NCI-H460 (cell line): ENCODE measurements at places on chromosomes 7 and 10. TPM values are rescaled to one million over a fixed set of nuclear protein-coding genes. Genes with fewer than 3 reads are reported as not detected.

GRCh38 chr7:21076054-21076453 is 289.4 kb upstream of the SP8 start:
- no peak for DNase-seq

- no peak for DNase-seq
Observed at GRCh38 chr10:112335111-112335867, 38.6 kb upstream of the ACSL5 start.

DNA sequence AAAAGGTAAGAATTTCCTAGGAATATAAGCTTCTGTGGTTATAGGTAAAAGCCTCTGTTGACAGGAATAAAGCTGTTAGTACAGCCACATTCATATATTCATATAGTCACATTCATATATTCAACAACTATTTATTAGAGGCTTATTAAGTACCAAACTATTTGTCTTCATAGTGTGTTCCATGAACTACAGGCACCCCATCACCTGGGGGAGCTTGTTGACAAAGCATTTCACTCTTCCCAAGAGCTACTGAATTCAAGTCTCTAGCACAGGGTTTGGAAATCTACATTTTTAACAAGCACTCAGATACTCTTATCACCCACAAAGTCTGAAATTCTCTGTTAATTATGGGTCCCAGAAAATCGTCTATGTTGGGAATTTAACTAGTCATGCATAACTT is 110.6 kb downstream of the RNLS start:
- no peak for DNase-seq

DNA sequence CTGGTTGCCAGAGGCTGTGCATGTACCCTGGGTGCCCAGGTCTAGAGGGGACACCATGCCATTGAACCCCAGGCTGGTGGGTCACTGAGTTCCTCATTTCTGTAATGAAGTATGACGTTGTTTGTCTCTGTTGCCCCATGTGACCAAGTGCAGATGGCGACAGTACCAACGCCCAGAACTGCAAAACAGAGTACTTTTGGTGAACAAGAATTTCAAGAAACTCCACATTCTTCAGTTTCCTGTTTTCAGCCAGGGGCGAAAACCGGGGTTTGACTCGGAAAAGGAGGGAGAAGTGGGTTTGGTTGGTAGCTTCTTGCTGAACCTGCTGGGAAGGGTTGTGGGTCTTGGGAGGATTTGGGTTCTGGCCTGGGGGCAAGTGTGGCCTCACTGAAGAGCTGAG is 18.2 kb downstream of the CYP17A1 start:
- no peak for DNase-seq

GRCh38 chr7:47536661-47537611 is 45.0 kb downstream of the TNS3 start:
- DNase-seq = no peak

- no peak for DNase-seq
Observed at GRCh38 chr10:88110355-88110754, 246.9 kb downstream of the PTEN start.

DNA sequence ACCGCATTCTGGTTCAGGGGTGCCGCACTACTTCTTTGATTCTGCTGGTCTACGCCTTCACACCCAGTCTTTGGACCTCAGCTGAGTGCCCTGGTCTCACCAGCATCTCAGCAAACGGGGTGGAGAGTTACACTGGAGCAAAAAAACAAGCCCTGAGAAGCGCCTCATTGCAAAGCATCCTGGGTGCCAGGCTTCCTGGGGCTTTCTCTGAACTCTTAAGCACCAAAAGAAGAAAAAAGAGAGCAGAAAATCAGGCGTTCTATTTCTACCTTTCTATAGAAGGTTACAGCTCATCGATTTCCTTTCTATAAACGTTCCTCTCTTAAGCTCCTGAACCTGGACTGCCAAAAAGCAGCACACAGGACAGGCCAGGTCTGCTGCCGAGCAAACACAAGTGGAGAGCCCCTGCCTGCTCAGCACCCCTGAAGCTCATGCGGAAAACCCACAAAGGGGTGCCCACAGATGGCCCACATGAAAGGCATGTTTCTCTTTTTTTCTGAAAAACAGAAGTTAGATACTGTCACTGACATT is 217.9 kb downstream of the SFMBT2 start:
- no peak for DNase-seq

GRCh38 chr10:7988989-7989388 is 65.5 kb upstream of the GATA3 start:
- DNase-seq = no peak

DNA sequence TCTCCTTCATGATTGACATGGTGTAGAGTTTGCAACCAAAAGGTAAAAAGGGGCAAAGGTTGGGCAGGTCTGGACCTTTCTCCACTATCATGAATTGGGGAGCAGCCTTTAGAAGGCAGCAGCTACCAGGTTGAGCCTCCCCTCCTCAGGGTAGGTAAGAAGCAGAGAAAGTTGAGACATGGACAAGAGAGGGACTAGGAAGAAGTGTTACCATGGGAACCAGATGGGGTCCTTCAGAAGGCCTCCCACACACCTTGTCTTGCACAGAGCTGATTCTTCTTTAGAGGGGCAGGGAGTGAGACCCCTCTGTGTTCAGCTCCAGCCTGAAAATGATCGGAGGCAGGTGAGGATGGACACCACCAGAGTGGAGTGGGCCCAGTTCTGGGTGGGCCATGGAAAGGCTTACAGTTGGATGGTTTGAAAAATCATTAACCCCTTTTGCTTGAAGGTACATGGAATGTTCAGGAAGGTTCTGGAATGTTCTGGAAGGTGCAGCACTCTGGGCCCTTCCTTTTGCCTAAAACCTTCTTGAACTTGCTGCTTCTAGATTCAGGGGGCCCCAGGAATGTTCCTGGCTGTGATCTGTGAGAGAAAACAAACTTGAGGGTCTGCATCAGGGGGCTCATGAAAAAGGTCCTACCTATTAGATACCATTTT is 7.0 kb downstream of the VPS37D start:
- no peak for DNase-seq

DNA sequence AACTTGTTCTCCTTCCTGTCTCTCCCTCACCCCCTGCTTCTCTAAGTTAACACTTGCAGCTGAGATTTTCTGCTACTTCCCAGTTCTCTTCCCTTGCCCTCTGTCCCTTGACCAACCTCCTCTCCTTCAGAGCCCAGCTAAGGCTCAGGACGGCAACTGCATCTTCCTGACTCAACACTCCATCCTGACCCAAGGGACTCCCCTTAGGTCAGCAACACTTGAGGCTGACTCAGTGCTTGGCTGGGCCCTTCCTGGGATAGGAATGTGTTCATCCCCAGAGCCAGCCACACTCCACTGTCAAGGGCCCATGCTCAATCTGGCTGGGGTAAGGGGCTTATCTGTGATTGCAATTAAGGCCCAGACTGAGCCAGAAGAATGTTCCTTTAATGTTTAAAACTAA is 3.4 kb downstream of the CALHM2 start:
- peak; percentile 18 for DNase-seq

DNA sequence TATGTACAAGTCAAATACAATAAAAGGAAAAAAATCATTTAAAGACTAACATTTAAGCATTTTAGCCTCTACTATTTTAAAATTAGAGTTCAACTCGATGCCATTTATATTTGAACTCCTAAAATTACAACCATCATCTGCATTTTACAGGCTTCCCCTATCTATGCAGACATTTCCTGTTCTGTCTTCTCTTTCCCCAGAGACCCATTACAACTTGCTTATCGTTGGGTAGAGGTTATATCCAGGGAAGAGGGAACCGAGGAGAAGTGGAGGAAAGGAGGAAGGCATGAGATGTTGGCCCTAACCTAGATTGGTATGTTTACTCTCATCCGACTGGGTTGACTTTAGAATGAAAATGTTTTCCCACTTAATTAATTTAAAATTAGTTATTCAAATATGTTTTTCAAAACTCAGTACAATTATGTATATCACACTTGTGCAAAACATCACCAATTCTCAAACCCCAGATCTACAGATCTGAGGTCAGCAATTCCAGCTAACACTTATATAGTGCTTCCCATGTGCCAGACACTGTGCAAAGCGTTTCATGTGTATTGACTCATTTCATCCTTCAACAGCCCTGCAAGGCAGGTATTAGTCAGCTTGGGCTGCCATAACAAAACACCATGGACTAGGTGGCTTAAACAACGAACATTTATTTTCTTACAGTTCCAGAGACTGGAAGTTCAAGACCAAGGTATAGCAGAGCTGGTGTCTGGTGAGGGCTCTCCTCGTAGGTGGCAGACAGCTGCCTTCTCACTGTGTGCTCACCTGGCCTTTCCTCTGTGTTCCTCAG is 27.3 kb upstream of the HERPUD2 start:
- DNase-seq = no peak

DNA sequence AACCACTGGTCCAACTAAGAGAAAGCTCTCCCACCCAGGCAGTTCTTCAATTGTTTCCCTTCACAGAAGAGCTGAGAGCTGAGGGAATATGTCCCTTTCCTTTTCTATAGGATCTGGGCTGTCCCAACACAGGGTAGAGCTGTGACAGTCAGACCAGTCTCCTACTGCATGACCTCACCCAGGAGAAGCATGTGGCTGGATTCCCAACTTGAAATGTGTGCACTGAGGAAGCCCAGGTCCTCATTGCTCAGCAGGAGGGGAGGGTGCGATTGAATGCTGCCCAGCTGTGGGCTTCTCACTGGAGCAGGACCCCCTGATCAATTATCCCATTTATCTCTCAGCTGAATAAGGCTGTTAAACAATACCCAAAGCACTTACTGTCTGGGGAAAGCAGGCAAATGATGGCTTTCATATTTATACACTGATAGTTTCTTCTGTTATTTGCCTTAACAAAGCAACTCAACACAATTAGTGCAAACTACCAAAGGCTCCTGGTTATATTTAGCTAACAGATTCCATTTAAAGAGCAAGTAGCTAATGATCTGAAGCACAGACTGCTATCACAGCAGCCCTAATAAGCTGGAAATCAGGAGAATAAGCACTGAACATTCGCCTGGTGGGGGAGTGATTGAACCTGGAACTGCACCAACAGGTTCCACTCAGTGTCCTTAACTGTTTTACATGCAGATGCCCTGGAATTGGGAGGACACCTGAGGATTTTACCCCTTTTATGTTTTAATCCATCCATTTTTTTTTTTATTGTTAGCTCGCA is 508.8 kb downstream of the CCSER2 start:
- DNase-seq = no peak

DNA sequence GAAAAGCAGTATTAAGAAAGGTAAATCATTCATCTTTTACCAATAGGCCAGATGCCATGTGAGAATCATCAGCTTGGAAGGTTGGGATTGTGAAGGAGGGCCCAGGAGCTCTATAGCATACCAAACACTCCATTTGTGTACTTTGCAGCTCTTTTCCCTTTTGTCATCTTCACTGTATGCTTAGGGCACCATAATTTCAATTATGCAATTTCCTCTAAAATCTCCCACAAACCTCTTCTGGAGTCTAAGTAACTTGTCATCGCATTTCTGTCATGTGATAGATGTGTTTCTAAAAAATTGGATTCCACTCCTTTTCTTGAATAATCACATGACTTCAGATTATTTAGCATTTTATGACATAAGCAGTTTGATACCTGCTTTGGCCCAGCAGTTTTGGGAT is 17.9 kb downstream of the RPP30 start:
- no peak for DNase-seq

DNA sequence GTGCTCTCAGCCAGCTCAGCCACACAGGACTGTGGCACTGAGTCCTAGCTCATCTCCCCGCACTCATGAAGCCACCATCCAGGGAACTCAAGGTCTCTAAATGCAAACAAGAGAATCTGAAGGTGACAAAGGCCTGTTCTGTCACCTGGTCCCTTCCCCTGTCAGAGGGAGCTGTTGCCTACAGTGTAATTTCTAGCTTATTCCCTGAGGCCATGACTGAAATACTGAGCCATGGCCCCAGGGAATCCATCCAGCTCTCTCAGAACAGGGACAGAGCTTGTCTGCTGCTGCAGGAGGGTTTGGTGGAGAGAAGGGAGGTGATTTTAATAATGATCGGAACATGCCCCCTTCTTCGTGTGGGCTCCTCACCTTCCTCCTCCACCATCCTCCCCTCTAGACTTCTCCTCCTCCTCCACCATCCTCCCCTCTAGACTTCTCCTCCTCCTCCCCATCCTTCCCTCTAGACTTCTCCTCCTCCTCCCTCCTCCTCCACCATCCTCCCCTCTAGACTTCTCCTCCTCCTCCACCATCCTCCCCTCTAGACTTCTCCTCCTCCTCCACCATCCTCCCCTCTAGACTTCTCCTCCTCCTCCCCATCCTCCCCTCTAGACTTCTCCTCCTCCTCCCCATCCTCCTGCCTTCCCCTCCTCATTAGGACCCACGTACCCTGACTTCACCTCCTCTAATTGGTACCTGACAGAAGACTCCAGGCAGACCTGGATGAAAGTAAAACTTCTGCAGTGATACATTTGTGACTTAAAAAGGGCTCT is 338.0 kb upstream of the MKI67 start:
- peak; percentile 58 for DNase-seq

DNA sequence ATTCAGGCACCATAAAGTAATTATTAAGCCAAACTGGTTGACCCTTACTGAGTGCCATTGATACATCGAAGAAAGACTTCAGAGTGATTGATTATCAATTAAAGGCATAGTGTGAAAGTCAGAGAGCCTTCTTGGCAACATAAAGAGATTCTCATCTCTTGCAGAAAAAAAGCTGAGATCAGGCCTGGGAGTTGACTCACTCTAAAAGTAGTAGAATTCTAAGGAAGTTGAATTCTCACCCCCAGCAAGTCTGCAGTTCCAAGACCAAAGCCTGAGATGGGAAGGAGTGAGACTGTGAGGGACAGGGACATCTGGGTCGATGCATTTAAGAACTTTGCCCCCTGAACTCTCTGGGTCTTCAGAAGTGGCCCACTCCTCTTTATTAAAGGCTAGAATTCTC is 21.6 kb upstream of the ERCC6 start:
- DNase-seq = no peak

- DNase-seq = no peak
Observed at GRCh38 chr10:9853405-9854355, 1164.0 kb upstream of the CELF2 start.

The TRUB1 gene
- total RNA-seq = 57.8 and 59.4 TPM in 2 replicates

The MYL10 gene
- not detected in 2 replicates for total RNA-seq

The CYP17A1 gene
- not detected in 2 replicates for total RNA-seq

The CHPF2 gene
- 33.3 and 33.7 TPM in 2 replicates for total RNA-seq

The NODAL gene
- total RNA-seq = not detected in 2 replicates

The CTTNBP2 gene
- total RNA-seq = 0.23 and 0.94 TPM in 2 replicates

The LEP gene
- total RNA-seq = not detected in 2 replicates

The ARHGEF35 gene
- 0.54 and 0.84 TPM in 2 replicates for total RNA-seq

The GSAP gene
- 39.7 and 40.7 TPM in 2 replicates for total RNA-seq

The TUBAL3 gene
- 1.6 and 1.9 TPM in 2 replicates for total RNA-seq

The NIPSNAP2 gene
- total RNA-seq = 32.7 and 38.1 TPM in 2 replicates
